ENCODE measurements at places on chromosomes 1 and 21. TPM values are rescaled to one million over a fixed set of nuclear protein-coding genes. Genes with fewer than 3 reads are reported as not detected.

RNF19B gene
- polyA plus RNA-seq: 16.7 TPM

KRTAP10-7 gene
- not detected for polyA plus RNA-seq

TTLL7 gene
- polyA plus RNA-seq: 6.3 TPM

SH3BGR gene
- polyA plus RNA-seq: 2.5 TPM

C8A gene
- not detected for polyA plus RNA-seq

PGLYRP3 gene
- not detected for polyA plus RNA-seq

RHCE gene
- polyA plus RNA-seq: 0.88 TPM

ANKRD65 gene
- polyA plus RNA-seq: 14.7 TPM

NTMT2 gene
- polyA plus RNA-seq: not detected

FMO3 gene
- polyA plus RNA-seq: 0.17 TPM

SEMA4A gene
- 18.4 TPM for polyA plus RNA-seq

MAN1C1 gene
- 14.0 TPM for polyA plus RNA-seq

OR10T2 gene
- not detected for polyA plus RNA-seq

RGS7 gene
- 5.2 TPM for polyA plus RNA-seq

CYP4X1 gene
- 9.0 TPM for polyA plus RNA-seq

PCAT6 gene
- polyA plus RNA-seq: 3.8 TPM

PODN gene
- 1.1 TPM for polyA plus RNA-seq

AQP10 gene
- polyA plus RNA-seq: 0.09 TPM

C4BPB gene
- 0.29 TPM for polyA plus RNA-seq

OR2L13 gene
- not detected for polyA plus RNA-seq

GNG4 gene
- polyA plus RNA-seq: 4.1 TPM

CLIC6 gene
- polyA plus RNA-seq: 1.5 TPM

All from renal cortex interstitium (tissue), 15 donors.